Immature natural killer cell (primary cell): ENCODE measurements at places on chromosomes 1 and 21. TPM values are rescaled to one million over a fixed set of nuclear protein-coding genes. Genes with fewer than 3 reads are reported as not detected.

GRCh38 chr1:172827301-172827700 is 168.4 kb downstream of the FASLG start:
- DNase-seq: no peak

Gene SPRR5
- not detected for polyA plus RNA-seq

Gene ATAD3A
- 6.4 TPM for polyA plus RNA-seq

DNA sequence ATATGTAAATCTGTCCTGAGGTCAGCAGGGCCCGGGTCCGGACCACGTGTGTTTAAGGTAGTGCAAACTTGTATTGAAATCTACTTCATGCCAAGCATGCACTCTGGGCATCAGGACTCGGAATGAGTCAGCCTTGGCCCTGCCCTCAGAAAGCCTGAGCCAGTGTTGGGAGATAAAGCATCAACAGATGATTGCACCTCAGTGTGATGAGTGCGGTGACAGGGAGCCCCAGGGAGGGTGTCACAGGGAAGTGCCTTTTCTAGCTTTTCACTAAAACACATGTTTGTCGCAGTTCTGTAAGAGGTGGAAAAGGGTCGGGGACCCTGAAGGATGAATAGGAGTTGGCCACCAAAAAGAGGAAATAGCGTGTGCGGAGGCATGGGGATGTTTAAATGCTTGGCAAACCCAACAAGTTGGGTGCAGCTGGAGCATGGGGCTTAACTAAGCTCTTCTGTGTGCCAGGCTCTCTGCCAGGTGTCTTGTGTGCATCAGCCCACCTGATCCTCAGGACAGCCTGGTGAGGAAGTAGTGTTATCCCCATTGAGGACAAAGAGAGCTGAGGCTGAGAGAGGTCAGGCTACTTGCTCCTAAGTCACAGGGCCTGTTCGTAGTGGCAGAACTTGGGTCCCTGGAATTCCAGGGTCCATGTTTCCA is 48.2 kb upstream of the EPB41 start:
- DNase-seq: no peak

DNA sequence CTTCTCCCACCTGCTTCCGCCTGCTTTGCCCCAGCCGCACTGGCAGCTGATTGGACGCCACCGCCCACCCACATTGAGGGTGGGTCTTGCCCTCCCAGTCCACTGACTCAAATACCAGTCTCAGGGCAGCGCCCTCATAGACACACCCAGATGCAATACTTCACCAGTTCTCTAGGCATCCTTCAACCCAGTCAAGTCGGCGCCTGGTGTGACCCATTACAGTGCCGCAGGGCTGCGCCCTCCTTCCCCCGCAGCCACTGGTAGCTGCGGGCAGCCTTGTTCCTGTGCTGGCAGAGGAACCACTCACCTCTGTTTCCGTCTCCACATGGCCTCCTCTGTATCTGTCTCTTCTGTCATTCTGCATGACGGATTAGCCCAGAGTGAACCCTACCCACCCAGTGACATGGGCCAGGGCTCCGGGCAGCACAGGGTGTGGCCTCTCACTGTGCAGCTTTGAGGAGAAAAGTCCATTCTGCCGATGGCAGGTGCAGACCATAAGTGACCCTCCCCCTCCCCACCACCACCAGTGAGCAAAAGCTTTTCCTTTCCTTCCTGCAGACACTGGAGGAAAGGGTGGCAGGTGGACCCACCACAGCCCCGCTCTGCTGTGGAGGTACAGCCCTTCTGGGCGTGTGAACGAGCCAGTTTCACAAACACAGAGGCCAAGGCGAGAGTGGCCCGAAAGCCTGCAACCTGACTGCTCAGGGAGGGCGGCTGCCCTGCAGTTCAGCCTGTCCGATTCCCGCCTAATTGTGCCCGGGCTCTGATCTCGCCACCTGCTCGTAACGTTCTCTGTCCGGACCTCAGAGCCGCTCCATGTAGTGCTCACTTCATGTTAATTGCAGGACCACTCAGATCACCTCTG is 57.1 kb downstream of the FAAP20 start:
- no peak for DNase-seq

DNA sequence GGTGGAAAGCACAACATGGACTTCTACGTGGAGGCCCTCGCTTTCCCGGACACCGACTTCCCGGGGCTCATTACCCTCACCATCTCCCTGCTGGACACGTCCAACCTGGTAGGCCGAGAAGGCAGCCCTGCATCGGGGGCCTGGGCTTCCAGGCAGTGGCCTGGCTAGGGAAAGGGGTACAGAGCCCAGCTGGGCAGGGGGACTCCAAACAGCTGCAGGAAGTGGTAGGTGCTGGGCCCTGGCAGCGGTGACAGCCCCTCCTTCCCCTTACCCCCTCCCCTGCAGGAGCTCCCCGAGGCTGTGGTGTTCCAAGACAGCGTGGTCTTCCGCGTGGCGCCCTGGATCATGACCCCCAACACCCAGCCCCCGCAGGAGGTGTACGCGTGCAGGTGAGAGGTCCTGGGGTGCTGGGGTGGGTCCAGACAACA is 30.0 kb upstream of the PADI6 start:
- DNase-seq: no peak

- DNase-seq: no peak
These were observed 87.7 kb upstream of the LYPLAL1 start for GRCh38 chr1:219085988-219086387.

Gene S100A16
- polyA plus RNA-seq: not detected

GRCh38 chr1:112393631-112393974 is 2.4 kb upstream of the CTTNBP2NL start:
- DNase-seq: no peak

- no peak for DNase-seq
These were observed 239.0 kb downstream of the NTNG1 start for GRCh38 chr1:107379826-107380225.

Gene CD34
- not detected for polyA plus RNA-seq

DNA sequence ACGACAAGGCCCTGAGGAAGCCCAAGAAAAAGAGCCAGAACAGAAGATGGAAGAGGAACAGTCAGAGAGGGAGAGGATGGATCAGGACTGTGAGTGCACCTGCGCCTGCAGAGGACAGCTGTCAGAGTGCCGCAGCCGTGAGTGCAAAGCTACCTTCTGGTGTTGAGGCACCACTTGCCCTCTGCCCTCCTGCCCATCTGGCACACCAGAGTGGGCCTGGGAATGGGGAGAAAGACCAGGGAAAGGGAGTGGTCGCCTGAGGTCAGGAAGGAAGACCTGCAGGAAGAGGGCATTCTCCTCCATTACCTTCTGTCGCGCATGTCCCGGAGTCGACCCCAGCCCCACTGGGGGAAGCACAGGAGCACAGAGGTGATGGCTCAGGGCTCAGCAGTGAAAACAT is 26.2 kb downstream of the VASH2 start:
- DNase-seq: no peak

GRCh38 chr1:45493116-45493697 is 2.2 kb upstream of the TESK2 start:
- peak; percentile 63 for DNase-seq

GRCh38 chr1:175787881-175788280 is 44.5 kb upstream of the TNR start:
- DNase-seq: no peak

DNA sequence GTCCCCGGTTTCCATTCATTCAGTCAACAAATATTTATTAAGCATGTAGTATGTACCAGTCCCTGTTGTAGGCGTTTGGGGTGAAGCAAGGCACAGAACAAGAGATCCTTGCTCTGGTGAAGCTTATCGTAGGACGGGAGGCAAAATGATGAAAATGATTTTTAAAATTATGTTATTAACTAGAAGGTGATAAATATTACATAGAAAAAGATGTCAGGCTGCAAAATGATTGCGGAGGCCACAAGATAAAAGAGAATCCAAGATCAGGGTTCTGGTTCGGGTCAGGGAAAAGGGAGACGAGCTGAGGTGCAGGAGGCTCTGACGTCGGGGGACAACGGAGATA is 602 bp upstream of the CGN start:
- DNase-seq: no peak

- peak; percentile 62 for DNase-seq
These were observed at the start of the genes PLA2G2C and UBXN10 for GRCh38 chr1:20185834-20186782. Gene PLA2G2C, minus strand, starts transcription at chr1:20186518. Its CDS starts 9,155 bp downstream, at chr1:20177363. Gene UBXN10, plus strand, starts transcription at chr1:20186096. Its CDS starts 4,466 bp downstream, at chr1:20190562.

- DNase-seq: no peak
These were observed 68.1 kb upstream of the ARHGEF16 start for GRCh38 chr1:3386205-3387002.

DNA sequence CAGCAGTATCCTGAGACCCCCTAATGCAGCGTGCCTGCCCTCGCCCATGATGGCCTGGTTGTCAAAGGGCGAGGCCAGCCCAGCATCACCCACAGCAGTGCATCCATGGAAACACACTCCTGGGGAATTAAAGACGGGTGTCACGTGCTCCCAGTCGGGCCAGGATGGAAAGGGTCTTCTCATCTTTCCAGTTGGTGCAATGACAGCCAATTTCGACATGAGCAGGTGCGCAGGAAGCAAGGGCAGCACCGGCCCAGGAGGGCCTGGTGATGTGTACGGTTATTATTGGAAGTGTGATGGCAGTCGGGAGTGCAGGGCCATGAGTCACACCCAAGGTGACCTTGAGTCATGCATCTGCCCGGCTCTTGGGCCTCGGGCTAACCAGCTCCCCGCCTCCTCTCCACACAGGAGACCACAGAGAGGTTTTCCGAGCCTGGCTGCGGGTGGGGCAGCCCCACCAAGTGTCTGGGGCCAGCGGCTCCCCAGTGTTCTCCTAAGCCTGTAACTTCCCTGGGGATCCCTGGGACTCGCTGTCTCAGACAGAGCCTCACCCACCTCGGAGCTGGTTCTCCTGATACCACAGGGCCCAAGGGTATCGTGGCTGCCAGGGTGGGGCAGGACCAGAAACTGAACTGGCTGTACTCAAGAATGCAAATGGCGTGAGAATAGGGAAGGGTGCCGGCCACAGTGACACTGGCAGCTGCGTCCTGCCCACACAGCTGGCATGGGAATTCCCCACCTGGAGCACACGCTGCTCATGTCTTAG is 119.8 kb downstream of the SIK1 start:
- DNase-seq: no peak

- peak; percentile 39 for DNase-seq
These were observed 84.7 kb downstream of the PDE9A start for GRCh38 chr21:42737951-42738590.

GRCh38 chr1:212368073-212368484 is 46.6 kb downstream of the PACC1 start:
- DNase-seq: peak; percentile 67

DNA sequence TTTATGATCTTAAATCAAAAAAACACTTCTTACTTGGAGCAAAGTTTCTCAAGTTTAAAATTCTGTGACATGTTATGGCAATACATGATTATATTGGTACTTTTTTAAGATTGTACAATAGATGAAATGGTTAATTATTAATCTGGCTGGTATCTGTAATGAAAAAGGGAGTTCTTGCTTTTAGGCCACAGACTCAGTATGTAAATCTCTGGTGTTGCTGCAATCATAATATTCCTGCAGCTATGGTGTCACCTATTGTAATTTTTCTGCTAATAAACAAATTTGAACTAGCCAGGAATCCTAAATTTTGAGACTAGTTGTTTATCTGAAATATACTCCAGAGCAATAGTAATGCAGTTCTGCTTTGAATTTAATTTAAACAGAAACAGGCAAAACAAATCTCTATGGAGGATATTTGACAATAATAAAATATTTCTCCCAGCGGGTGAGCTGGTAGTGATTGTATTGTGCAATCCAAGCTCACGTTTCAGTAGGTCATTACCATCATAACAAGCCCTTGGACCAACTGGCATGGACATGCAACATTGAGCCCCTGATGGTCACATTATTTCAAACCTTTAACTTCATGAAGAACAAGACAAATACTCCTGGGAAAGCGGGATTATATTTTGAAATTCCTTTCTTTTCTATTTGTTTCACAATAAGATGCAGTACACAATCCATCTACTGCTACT is 77.2 kb upstream of the USH2A start:
- DNase-seq: no peak

Gene GJA5
- polyA plus RNA-seq: not detected

GRCh38 chr1:23529146-23530086 is 1.6 kb downstream of the E2F2 start:
- no peak for DNase-seq

DNA sequence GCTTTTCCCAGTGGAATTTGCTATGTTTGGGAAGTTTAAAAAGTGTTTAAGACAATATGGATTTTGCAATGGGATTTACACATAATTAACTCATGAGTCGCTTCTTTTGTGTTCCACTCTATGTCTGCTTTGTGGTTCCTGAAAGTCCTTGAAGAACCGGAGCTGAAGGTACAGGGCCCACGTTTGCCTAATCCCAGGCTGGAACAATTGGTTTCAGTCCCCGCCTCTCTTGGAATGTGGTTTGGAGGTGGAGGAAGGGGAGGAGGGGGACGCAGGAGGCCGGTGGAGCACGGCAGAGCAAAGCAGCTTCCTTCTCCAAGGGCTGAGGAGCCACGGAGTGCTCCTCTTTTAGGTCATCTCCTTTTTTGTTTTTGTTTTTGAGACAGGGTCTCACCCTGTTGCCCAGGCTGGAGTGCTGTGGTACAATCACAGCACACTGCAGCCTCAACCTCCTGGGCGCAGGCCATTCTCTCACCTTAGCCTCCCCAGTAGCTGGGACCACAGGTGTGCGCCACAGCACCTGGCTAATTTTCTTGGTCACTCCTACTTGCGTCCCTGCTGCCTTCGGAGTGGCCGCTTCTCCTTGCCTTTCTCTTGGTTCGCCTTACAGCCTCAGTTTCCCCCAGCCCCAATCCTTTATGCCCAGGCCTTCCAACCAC is 129.5 kb upstream of the ERRFI1 start:
- DNase-seq: no peak

Gene C1orf115
- 1.5 TPM for polyA plus RNA-seq

DNA sequence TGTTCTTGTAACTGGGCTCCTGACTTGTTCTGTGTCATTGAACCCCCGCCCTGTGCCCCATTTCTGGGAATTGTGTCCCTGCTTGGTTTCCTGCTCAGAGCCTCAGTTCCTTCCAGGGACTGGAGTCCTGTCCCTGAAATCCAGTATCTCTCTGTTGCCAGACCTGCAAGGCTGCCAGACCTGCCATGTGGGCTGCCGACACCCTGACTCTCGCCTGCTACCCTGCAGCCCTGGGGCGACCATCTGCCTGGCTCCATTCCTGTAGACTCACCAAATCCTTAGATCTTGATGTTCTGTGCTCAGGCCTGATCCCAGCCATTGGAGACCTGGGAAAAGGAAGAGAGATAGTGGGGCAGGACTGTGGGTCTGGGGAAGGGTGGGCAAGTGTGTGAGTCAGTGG is 383.3 kb upstream of the PROX1 start:
- DNase-seq: no peak

GRCh38 chr1:55827350-55827749 is 612.2 kb upstream of the USP24 start:
- DNase-seq: no peak

DNA sequence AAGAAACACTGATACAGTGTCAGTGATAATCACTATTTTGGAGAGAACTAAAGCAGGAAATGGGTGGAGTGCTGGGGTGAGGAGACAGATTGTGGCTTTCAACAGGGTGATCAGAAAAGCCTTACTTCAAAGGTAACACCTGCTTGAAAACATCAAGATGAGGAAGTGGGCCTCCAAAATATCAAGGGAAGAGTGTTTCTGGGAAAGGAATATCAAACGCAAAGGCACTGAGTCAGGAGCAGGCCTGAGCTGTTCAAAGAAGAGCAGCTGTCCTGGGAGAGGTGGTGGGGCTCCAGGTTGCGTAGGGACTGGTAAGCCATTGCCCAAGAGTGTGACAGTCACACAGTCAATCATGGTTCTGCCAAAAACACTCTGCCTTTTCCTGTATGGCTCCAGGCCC is 47.1 kb upstream of the ATP1A1 start:
- peak; percentile 41 for DNase-seq
